Fibroblast of skin of left biceps (primary cell): ENCODE measurements at places on chromosomes 1 and 21.
A peak's percentile ranks its signal among the peaks of the same experiment; 100 is the strongest.

DNA sequence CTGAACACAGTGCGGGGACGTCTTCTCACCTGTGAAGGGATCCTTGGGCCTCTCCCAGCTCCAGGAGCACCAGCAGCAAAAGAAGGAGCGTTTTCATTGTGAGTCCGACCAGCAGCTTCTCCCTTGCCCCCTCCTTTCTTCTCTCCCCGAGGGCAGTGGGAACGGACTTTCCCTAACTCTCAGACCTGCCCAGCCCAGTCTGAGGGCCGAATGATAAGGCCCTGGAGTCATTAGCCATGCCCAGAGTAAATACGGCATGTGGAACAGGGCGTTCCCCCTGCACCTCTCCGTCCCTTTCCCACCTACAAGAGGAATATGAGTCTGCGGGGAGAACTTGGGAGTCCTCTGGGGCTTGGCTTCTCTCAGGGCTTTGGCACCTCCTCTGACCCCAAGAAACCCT lies at the start of gene CTSE:
TSS of gene CTSE (minus strand) at position 201 of the 400 bp plus-strand sequence. CDS start at position 97, 104 bp downstream.
- no peak for DNase-seq

- DNase-seq: no peak
These were observed 16.1 kb downstream of the EIF2B3 start for GRCh38 chr1:44970317-44970716.

GRCh38 chr21:45084881-45085536 lies 10.6 kb downstream of the ADARB1 start:
- no peak for DNase-seq

DNA sequence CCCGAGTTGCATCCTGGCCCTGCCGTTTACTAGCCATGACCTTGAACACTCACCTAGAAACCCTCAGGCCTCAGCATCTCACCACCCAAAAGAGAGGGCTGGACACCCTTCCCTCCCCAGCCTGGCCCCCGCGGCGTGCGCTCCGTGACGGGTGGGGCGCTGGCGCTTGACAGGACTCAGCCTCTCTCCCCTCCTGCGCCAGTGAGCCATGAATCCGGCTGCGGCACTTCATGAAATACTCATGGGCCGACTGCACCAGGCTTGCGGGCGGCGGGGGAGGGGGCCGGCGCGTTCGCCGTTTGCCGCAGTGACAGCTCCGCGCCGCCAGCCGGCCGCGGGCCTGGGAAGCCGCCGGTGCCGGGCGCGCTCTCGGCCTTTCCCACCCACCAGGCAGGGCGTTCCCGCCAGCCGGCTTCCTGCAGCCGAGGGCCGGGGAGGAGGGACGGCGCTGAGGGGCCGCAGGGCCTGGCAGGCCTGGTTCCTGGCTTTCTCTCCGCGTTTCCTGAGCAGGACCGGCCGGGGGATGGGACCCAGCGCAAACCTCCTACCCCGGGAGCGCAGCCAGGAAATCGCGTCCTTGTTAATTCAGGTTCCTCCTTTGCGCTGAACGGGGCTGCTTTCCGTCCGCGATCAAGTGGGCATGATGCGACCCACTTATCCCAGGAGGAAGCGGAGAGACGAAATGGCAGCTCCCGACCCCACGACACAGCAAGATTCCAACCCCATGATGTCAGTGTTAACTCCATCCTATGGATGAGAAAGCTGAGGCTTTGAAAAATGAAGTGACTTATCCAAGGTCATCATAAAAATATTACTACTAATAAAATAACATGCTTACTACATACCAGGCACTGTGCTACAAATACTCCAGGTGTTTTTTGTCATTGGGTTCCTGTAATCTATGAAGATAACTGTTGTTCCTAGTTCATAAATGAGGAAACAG lies 9.1 kb upstream of the LUZP1 start:
- DNase-seq: peak; percentile 55

DNA sequence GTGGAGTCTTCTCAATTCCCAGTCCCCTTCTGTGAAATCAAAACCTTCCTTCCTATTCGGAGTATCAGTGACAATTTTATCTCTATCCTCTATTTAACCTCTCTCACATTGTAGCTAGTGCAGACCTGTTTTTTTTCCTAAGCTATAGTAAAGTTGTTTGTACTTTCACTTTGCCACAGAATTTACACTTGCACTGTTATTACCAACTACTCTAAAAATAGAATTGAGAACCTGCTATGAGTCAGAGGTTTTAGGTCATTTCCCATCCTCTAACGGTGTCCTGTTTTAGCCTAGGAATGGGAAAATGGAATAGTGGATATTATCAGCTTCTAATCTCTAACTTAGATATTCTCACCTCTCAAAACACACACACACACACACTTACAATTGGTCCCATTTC lies 862.7 kb downstream of the NCAM2 start:
- no peak for DNase-seq

DNA sequence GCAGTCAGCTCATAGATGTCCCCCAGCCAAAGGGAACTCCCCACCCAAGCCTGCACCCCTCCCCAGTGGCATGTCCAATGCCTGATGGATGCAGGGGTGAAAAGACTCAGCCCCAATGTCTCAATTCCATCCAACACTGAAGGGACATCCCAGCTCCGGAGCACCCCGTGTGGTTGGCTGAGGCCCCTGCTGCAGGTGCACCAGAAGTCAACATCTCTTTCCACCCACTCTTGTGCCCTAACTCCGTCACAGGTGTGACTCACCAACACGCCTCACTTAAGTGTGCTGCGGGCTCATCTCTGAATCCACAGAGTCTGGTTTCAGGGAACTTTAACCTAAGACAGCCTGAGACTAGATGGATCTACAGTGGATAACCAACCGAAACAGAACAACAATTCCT lies 40.9 kb upstream of the ZBTB18 start:
- no peak for DNase-seq

DNA sequence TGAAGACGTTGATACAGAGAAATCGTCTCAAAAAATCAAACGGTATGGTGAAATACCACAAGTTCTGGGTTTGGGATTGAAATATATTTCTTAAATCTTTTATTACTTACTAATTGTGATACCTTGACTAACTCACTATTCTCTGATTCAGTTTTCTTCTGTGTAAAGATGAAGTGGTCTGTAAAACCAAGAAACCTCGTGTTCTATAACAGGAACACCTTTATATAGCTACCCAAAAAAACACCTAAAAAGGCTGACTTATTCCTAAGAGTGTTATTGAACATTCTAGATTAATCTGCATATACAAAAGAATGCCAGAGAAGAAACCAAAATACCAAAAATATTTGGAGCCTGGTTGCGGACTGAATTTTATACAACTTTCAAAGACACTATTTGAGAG lies 721 bp downstream of the LRRIQ3 start:
- no peak for DNase-seq

GRCh38 chr1:165895451-165895871 lies 68.0 kb downstream of the UCK2 start:
- no peak for DNase-seq
